NCI-H1092 (cell line): ENCODE measurements at places on chromosomes 7 and 10.

DNA sequence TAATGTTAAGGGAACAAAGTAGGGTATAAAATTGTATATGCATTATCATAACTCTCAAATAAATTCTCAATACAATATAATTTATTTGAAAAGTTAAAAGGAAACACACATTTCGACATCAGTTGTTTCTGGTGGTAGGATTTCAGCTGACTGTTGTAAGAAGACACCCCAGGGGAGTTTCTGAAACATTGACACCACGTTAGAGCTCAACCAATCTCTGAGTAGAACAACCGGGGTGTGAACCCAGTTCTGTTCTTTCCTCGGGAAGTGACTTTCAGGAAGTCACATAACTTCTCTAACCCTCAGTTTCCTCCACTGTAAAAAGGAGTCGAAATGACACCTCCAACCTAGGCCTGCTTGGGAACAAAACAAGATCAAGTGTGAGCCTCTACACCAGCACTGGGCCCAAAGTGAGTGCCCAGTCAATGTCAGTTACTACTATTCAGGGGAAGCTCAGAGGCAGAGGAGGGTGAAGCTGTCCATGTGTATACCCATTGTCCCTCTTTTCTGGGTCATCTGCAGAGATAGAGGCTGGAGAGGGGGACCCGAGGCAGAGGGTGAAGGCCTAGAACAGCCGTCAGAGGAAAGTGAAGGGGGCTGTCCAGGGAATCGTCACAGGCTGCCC, 67.1 kb downstream of the AOAH start:
- DNase-seq: no peak

GRCh38 chr10:123582084-123582989, 83.8 kb upstream of the GPR26 start:
- peak; percentile 25 for DNase-seq

GRCh38 chr7:7257899-7258692, 75.8 kb downstream of the C1GALT1 start:
- no peak for DNase-seq

- no peak for DNase-seq
Measured at GRCh38 chr7:149500201-149500600, 2.6 kb upstream of the ZNF746 start.

DNA sequence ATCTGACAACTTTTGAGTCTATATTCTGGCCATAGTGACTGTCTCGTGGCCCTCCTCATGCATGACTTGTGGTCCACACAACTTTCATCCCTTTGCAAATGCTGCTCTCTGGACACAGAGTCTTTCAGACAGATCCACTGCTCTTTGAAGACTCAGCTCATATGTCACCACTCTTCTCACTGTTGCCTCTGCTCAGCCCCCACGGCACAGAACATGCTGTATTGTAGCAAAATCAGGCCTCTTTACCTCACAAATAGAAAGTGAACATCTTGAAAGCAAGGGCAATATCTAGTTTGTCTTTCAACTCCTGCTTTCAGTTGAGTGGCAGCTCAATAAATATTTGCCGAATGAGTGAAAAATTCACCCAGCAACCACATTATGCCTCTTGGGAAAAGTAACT, 443.5 kb downstream of the NRG3 start:
- no peak for DNase-seq

DNA sequence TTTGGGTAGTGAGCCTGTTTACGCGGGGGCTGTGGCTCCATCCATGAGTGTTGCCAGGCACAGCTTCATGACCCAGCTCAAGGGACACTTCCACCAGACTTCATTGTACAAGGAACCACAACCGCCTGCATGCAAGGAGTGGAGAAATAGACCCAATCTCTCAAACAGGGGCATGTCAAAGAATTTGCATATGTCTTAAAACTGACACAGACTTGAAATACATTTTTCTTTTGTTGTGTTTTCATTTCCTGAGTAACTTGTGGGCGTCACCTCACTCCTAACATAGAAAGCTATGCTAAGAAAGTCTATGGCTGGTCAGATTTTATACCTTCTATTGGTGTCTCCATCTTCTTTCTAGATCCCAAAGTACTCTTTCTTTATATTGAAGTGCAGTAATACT, 266.2 kb upstream of the RNF32 start:
- DNase-seq: no peak

DNA sequence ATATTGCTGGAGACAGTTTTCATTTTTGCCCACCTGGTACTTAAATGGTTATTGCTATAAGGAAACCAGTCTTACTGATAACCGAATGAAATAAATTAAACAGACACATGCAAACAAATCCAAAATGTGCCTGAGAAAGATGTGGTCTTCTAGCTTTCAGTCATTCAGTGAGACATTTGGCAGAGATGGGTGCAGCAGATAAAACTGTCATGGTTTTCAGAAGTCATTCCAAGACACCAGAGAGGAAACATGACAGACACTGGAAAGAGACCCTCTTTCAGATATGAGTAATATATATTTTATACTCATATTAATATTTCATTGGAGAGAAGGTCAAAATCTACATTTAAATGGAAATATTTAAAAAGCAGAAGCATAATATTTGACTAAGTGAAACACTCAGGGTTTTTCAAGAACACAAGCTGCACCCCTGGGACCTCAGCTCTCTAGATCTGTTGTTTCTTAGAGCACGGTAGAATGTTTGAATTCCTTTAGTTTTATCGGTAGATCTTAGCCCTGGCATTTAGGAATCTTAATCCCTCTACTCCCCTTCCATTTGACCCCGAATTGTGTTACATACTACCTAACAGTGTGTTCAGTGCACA, 246.1 kb downstream of the AUTS2 start:
- no peak for DNase-seq

DNA sequence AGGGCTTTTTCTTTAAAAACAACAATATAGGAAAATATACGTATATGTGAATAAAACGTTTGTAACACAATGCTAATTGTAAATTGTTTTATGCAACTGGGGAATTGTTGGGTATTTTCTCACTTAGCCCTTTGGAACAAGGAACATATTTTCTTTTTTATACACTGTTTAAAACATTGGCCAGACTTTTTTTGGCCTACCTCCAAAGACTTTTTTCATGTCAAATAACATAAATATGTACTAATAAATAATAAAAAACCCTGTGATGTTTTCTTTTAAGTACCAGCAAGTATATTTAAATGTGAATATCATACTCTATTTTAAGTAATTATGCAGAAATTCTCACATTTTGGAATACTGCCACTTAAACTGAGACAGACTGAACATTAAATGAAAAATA, 15.7 kb downstream of the TMEM106B start:
- DNase-seq: no peak

- no peak for DNase-seq
Measured at GRCh38 chr7:55191926-55192692, 173.0 kb upstream of the LANCL2 start.

DNA sequence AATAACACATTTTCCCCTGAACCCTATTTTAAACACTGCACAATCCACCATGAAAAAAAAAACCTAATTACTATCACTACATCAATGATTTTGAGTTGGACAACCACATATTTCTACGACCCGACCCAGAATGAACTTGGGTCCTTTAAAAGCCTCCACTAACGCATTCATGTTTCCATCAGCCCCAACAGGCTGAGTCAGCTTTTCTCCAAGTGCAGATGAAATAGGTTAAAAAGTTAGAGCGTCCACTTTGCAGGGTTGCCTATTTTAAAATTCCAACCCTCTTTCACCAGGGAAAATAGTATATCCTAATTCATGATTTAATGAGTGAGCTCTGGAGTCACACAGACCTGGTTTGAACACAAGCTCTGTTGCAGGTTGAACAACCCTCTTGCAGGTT, 501.0 kb upstream of the SORCS1 start:
- no peak for DNase-seq

GRCh38 chr10:37456456-37456855, 331.1 kb downstream of the ANKRD30A start:
- no peak for DNase-seq

- DNase-seq: no peak
Measured at GRCh38 chr7:134899729-134900128, 86.6 kb upstream of the AGBL3 start.

GRCh38 chr7:66238773-66239466, 33.8 kb downstream of the TPST1 start:
- no peak for DNase-seq

DNA sequence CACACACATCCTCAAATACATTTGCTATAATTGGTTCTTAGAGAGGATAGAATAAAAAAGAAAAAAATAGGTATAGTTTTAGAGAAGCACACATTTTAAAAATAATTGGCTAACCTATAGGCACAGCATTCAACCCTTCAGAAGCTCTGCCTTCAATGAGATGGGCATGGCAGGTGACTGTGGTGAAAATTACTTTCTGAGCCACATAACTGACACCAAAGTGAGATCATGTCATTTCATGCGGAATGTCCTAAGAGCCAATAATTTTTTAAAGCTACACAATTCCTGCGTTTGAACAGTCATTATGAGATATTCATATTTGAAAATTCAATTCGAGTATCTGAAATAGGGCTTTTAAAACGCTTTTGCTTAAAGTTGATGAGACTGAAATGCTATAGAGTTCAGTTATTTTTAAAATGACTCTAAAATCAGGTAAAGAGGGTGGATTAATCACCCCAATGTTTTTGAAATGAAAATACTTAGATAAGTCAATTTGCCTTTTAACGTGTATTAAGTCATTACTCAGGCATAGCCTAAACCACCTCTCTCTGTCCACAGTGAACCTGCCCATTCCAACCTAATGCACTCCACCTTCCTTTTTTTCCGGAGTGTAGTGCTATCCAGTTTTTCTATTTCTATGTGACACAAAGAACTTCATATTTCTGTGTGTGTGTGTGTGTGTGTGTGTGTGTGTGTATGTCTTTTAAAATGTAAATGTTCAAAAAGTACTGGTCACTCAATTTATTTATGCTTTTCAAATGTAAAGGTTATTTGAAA, 6.1 kb downstream of the RELN start:
- no peak for DNase-seq

DNA sequence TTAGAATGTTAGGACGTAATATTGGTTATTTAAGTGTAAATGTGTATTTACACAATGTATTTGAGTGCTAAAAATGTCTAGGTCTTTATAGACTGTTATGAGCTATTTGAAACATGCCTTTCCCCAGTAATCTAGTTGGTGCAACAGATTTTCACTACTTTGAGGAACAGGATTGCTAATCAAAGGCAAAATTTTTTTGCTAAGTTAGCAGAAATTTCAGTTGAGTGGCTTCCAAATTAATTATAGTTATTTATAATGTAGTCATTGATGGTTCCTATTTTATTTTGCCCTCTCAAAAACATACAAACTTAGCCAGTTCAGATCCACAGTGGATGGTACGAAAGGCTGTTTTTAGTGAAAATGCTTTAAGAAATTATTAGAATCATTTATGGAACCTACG, 78.7 kb upstream of the LYZL2 start:
- no peak for DNase-seq

DNA sequence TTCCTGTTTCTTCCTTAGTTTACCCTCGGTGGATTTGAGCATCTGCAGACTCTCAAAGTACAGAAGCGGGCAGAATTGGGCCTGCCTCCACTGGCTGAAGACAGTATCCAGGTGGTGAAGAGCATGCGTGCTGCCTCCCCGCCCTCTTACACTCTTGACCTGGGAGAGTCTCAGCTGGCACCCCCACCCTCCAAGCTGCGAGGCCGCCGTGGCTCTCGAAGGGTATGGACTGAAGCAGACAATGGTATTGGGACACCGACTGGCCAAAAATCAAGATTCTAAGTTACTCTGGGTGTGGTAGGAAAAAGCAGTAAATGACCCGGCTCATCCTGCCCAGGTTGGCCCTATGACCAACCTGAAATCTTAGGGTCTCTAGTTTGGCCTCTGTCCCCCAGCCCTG, 22.2 kb downstream of the STRIP2 start:
- no peak for DNase-seq

- DNase-seq: no peak
Measured at GRCh38 chr10:132714986-132715775, 70.8 kb downstream of the NKX6-2 start.

- no peak for DNase-seq
Measured at GRCh38 chr10:80540618-80540980, 2.9 kb downstream of the SH2D4B start.

- no peak for DNase-seq
Measured at GRCh38 chr10:73759512-73760115, 15.4 kb downstream of the SEC24C start.

- DNase-seq: no peak
Measured at GRCh38 chr7:1670894-1671593, 967 bp downstream of the ELFN1 start.

DNA sequence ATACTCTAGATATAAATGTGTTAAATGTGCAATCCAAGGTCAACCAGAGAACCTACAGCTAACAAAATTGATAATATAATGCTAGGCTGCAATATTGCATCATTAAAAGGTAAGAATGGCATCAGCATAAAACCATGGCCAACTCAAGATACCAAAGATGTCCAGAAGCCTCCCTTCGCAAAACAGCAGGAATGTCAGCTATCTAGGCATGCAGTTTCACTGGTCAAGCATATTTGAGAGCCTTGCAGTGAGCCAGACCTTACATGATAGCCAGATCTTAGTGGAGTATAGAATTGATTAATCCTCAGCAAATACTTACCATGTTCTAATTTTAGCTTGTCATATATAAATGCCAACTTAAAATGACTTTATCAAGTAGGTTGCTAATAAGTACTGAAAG, 138.8 kb downstream of the ZEB1 start:
- DNase-seq: no peak

- DNase-seq: no peak
Measured at GRCh38 chr7:142587578-142588191, 161.6 kb upstream of the PRSS1 start.

GRCh38 chr7:41915871-41916270, 213.0 kb upstream of the INHBA start:
- no peak for DNase-seq

- DNase-seq: no peak
Measured at GRCh38 chr10:93189944-93190343, 116.3 kb downstream of the CYP26A1 start.

DNA sequence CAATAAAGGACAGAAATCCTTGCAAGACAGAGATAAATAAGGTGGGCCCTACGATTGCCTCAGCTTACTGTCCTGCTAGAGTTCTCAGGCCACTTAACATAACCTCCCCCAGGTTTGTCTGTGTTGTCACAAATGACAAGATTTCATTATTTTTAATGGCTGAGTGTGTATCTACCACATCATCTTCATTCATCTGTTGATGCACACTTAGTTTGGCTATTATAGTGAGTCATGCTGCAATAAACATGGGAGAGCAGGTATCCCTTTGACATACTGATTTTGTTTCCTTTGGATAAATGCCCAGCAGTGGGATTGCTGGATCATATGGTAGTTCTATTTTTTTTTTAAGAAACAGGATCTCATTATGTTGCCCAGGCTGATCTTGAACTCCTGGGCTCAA, 60.6 kb downstream of the PRTFDC1 start:
- no peak for DNase-seq

- DNase-seq: no peak
Measured at GRCh38 chr7:70426249-70426880, 705.6 kb upstream of the GALNT17 start.

GRCh38 chr10:47264797-47265281, 35.2 kb upstream of the GDF10 start:
- no peak for DNase-seq

- no peak for DNase-seq
Measured at GRCh38 chr7:115047958-115048720, 126.2 kb downstream of the MDFIC start.
